Endothelial cell of coronary artery (primary cell): ENCODE measurements at places on chromosomes 3 and 15. TPM values are rescaled to one million over a fixed set of nuclear protein-coding genes. Genes with fewer than 3 reads are reported as not detected.

NTRK3 gene
- under 0.01 TPM in 2 replicates for total RNA-seq

LRRIQ4 gene
- total RNA-seq = not detected in 2 replicates

CACNA1D gene
- 0.09 TPM in 1 of 2 replicates, not detected in the other for total RNA-seq

C3orf22 gene
- total RNA-seq = not detected in 2 replicates

GREM1 gene
- 0.09 and 0.19 TPM in 2 replicates for total RNA-seq

HIGD1A gene
- total RNA-seq = 109 and 125 TPM in 2 replicates

SLC2A2 gene
- not detected in 2 replicates for total RNA-seq

ITPKA gene
- 0.66 and 2.3 TPM in 2 replicates for total RNA-seq

NANOGP8 gene
- total RNA-seq = not detected in 2 replicates

DGKG gene
- total RNA-seq = 0.09 and 0.19 TPM in 2 replicates

KLHL40 gene
- not detected in 2 replicates for total RNA-seq

COX5A gene
- total RNA-seq = 42.9 and 48.5 TPM in 2 replicates

CFAP100 gene
- total RNA-seq = not detected in 2 replicates

ZNF860 gene
- total RNA-seq = 0.56 and 0.90 TPM in 2 replicates

WWTR1 gene
- 70.5 and 90.1 TPM in 2 replicates for total RNA-seq

PCYT1A gene
- 102 and 108 TPM in 2 replicates for total RNA-seq

GOLGA8S gene
- under 0.01 and 0.09 TPM in 2 replicates for total RNA-seq

GABRB3 gene
- under 0.01 TPM in 1 of 2 replicates, not detected in the other for total RNA-seq

NAALADL2 gene
- 2.9 and 3.0 TPM in 2 replicates for total RNA-seq

GUCA1C gene
- total RNA-seq = not detected in 2 replicates

BOC gene
- 0.09 TPM in 2 replicates for total RNA-seq

GPR160 gene
- 0.54 and 2.7 TPM in 2 replicates for total RNA-seq

TLR9 gene
- total RNA-seq = not detected in 2 replicates

SLC15A2 gene
- total RNA-seq = 0.09 and 0.75 TPM in 2 replicates

IMP3 gene
- 65.3 and 75.2 TPM in 2 replicates for total RNA-seq

ALDH1L1 gene
- 0.28 TPM in 1 of 2 replicates, not detected in the other for total RNA-seq

CHRNA3 gene
- not detected in 2 replicates for total RNA-seq

MST1 gene
- 1.7 and 3.9 TPM in 2 replicates for total RNA-seq

PPP1R14D gene
- not detected in 2 replicates for total RNA-seq

MESP2 gene
- total RNA-seq = 0.18 and 0.28 TPM in 2 replicates

LMLN gene
- 5.1 and 5.4 TPM in 2 replicates for total RNA-seq

CACNA2D3 gene
- total RNA-seq = not detected in 2 replicates

NR1I2 gene
- total RNA-seq = under 0.01 and 0.09 TPM in 2 replicates

SLC9C1 gene
- total RNA-seq = 0.09 and 0.19 TPM in 2 replicates

COX17 gene
- 23.7 and 28.8 TPM in 2 replicates for total RNA-seq

C3orf52 gene
- 3.8 and 4.2 TPM in 2 replicates for total RNA-seq

SAMMSON gene
- total RNA-seq = not detected in 2 replicates

BCL2A1 gene
- 0.19 and 2.3 TPM in 2 replicates for total RNA-seq

ITGA11 gene
- 0.54 and 25.9 TPM in 2 replicates for total RNA-seq

CD200 gene
- 3.6 and 7.3 TPM in 2 replicates for total RNA-seq

PDZRN3 gene
- 0.09 and 0.18 TPM in 2 replicates for total RNA-seq

TGM4 gene
- total RNA-seq = 0.09 TPM in 2 replicates

SLC22A13 gene
- total RNA-seq = 0.09 and 0.38 TPM in 2 replicates

PLA2G4E gene
- not detected in 2 replicates for total RNA-seq
